Effector CD8-positive, alpha-beta T cell (primary cell): ENCODE measurements at places on chromosomes 1 and 21.

GRCh38 chr21:42975886-42976608, 1.7 kb downstream of the PKNOX1 start:
- no peak for DNase-seq

DNA sequence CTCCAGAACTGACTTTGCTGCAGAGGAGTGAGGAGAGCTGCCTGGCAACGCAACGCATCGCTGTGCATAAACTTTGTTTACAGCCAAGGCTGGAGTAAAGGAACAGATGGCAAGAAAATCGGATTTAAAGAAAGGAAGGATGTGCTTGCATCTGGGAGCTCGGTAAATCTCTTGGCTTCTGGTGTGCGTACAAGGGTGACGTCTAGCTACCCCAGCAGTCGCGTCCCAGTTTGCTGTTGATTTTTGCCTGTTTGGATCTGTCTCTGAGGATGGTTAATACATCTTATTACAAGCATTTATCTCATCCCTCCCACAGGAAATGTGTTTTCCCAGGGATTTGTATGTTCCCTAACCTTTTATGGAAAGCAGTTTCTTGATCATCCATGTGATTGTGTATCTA, 73.3 kb upstream of the RALGPS2 start:
- DNase-seq: no peak

- no peak for DNase-seq
These were observed 30.5 kb downstream of the SDC3 start for GRCh38 chr1:30878016-30878415.

GRCh38 chr21:42964086-42964485, 10.3 kb upstream of the PKNOX1 start:
- no peak for DNase-seq

DNA sequence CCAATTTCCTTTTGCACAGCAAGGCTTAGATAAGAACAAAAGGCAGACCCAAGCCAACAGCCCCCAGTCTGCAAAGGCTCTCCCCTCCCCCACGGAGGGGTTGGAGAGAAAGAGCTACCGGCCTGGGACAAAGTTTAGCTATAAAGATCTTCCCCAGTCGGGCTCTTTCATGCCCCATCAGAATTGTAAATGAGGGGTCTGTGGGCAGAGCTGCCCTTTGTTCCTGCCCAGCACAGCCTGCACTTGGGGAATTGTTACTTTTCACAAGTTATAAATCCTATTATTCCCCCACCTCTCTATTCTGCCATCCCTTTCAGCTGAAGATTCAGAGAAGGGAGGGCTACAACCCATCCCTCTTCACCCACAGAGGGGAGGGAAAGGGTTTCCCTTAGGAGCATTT, 3.5 kb downstream of the MYCL start:
- DNase-seq: no peak

DNA sequence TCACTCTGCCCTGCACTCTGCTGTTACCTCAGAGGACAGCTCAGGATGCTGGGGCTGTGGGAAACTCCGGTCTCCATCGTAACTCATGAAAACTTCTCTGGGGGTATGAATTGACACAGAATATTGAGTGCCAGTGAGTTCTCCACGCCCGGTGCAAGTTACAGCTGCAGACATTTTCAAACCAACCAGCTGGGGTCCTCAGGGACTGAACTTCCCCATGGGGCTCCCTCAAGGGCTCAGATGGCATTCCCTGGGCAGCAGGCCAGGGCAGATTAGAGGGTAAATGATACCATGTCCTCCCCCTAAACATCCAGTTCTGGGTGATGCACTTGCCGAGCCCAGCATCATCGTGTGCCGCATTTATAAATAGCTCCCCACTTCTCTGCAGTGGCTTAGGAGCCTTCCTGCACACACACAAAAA, 27.8 kb upstream of the CCSAP start:
- DNase-seq: no peak

GRCh38 chr1:48571303-48571987, 99.4 kb upstream of the SPATA6 start:
- DNase-seq: no peak

- peak; percentile 43 for DNase-seq
These were observed 102.8 kb downstream of the CASZ1 start for GRCh38 chr1:10693497-10694273.

DNA sequence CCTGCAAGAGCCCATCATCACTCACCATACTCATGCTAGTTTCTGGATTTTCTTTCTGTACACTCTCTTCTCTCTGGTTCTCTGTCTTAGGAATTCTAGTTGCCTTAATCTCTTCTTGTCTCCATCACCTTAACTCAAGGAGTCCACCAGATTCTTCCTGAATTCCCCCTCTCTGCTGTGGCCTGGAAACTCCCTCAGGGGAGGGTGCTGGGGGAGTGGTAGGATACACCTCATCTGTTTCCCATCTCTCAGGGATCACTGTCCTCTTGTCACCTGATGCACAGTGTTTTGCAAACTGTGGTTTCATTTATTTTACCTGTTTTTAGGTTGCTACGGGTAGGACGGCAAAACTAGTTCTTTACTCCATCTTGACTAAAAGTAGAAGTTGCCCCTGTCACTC, 6.6 kb upstream of the GNG12 start:
- DNase-seq: no peak

DNA sequence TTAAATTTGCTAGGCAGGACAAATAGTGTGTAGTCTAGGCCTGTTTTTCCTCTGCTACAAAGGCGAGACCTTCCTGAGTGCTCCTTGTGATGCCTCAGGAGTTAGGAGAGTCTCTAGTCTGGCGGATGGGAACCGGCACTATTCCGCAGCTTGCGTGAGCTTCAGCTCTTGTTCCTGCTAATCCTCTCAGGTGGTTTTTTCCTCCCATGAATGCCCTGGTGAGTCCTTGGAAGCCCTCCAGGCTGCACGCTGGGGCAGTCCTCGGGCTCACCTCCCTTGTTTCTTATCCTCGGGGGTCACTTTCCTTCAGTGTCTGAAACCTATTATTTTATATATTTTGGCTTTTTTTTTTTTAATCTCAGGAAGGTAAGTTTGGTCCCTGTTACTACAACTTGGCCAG, 28.2 kb downstream of the UTS2 start:
- DNase-seq: no peak

DNA sequence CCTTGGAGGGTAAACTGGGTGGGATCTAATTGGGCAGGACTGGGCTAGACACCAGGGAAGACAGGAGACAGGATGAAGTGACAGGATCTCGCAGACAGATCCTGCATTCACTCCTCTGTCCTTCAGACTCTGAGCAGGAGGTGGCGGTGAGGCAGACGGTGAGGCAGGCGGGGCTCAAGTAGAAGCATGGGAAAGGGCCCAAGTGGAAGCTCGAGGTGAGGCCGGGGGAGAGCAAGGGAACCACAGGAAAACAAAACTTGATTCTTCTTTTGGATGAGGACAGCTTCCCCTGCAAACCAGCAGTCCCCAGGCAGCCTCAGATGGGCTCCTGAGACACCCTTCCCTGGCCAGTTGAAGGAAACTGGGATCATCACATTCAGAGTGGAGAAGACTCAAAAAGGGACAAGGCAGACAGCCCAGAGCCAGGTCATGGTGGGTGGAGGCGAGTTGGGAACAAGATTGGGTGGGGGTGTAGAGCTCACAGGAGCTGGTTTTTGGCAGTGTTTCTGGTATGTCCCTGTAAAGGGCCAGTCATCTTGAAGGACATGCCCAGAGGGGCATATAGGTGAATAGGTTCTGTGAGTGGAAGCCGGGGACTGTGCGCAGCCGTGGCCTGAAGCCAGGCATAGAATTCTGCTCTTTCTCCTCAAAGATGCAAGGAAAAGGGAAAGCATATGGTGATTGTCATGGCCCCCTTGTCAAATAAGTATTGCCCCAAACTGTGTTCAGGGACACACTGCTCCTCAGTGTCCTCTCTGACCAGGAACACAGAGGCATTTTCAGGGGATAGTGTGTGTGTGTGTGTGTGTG, 18.0 kb downstream of the INKA2 start:
- DNase-seq: no peak

DNA sequence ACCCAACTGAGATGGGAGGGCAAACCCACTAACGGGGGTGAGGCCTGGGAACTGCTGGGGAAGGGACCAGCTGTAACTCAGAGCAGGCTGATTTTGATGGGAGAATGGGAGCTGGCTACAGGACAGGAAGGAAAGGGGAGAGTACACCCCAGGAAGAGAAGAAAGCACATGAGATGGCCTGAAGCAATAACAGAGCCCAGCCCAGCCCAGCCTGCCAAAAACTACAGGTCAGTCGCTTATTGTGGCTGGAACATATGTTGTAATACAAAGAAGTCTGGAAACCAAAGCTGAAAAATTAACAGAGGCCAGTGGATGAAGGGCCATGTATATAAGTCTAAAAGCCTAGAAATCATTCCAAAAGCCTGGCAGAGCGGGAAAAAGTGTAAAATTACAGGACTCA, 1.6 kb downstream of the ITLN2 start:
- no peak for DNase-seq

DNA sequence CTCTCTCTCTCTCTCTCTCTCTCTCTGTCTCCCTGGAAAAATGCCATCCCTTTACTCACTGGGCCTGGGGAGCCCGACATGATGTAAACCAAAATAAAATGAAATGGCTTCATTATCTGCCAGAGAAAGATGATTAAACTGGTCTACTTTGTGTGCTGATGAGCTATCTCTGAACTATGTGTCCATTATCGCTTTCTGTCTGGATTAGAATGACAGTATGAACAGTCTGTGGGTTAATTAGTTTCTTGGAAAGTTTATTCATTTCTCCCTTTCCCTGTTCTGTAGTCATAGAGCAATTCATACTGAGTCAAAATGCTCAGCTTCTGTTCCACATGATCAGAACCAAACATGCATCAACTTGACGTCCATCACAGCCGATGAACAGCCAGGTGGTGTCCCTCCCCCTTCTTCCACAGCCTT, 72.4 kb upstream of the KCND3 start:
- no peak for DNase-seq

- DNase-seq: peak; percentile 20
These were observed 113.1 kb upstream of the IRF2BP2 start for GRCh38 chr1:234722904-234723720.

DNA sequence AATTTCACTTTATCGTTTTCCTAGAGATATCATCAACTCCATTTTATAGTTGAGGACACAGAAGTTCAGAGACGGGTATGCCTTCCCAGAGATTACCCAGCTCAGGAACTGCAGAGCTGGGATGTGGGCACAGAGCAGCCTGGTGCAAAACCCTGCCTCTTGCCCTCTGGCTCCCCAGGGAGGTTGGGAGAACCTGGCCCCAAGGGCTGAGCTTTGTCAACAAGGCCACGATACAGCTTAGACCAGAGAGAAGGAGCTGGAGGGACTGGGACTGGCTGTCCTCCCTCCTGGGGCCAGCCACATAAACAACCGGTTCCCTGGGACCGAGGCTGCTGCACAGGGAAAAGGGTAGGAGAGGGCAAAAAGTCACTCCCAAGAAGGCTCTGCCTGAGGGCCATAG, 3.8 kb downstream of the RIMS3 start:
- no peak for DNase-seq

DNA sequence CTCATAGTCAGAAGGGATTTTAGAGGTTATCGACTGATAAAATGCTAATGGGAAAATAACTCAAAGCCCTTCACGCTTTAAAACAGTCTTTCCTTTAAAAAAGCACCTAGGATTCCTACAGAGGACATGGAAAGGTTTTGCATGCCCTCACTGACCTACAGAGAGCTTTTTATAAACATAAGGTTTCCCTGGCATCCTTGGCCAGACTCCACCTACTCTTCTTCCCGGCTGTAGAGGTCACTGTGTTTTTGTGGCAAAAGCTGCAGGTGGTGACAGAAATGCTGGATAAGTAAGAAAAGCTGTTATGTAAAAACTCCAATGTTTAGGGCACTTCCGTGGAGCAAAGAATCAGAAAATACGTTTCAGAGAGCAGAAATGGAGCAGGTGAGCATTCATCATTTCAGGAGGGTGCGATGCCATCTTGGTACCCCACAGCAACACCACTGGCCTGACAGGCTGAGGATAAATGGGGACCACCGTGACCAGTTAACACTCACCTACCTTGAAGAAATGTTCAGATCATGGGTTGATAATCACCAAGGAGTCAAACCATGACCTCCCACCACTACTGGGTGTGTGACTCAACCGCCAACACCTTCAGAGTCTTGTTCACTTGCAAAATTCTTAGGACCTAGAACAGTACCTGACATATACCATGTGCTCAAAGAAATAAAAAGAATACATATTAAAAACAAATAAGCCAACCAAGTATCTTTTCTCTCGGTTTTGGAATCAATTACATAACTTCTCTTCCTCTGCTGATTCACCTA, 46.6 kb downstream of the SSBP3 start:
- DNase-seq: no peak

DNA sequence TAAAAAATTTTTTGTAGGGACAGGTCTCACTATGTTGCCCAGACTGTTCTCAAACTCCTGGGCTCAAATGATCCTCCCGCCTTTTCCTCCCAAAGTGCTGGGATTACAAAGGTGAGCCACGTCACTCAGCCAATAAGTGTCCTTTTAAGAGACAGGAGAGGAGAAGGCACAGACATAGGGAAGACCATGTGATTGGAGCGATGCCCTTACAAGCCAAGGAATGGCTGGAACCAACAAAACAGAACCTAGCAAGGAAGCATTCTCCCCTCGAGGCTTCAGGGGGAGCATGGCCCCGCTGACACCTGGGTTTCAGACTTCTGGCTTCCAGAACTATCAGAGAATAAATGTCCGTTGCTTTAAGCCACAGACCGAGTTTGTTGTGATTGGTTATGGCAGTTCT, 37.0 kb downstream of the NDUFS5 start:
- no peak for DNase-seq

DNA sequence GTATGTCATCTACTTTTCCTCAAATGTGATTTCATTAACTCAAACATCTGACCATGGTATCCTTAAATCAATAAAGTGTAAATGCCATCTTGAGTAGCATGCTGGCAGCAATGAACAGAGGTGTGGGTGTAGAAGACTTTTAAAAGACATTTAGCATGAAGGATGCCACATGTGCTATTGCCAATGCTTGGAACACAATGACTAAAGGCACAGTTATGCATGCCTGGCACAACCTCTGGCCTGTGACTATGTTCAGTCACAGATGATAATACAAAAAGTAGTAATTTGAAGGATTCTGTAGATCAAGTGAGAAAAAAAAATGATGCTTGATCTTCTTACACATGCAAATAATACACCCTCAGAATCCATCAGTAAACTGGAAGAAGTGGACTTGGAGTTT, 938.9 kb upstream of the ADGRL4 start:
- no peak for DNase-seq

- no peak for DNase-seq
These were observed 3.2 kb upstream of the CCNL2 start for GRCh38 chr1:1402072-1402900.

DNA sequence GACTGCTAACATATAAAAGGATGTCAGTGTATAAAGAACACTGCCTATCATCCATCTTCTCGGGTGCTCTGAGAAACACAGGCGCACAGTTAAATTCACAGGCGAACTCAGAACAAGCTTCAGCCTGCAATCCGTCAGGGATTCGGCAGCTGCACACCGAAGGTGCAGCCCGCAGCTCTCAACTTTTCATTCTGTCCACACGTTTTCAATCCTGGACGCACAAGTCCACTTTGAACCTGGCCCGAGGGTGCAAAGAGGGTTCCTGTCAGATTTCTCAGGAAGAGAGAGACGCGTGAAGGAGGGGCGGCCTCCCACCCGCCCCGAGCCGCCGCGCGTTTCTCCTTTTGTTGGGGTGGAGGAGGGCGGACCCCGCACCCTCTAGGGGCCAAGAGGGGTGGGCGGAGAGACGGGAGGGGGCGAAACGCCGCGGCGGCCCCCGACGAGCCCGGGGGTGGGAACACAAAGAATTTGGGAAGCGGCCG, 724 bp downstream of the DOCK7 start:
- DNase-seq: no peak
